ENCODE measurements at places on chromosomes 13 and 19.

DNA sequence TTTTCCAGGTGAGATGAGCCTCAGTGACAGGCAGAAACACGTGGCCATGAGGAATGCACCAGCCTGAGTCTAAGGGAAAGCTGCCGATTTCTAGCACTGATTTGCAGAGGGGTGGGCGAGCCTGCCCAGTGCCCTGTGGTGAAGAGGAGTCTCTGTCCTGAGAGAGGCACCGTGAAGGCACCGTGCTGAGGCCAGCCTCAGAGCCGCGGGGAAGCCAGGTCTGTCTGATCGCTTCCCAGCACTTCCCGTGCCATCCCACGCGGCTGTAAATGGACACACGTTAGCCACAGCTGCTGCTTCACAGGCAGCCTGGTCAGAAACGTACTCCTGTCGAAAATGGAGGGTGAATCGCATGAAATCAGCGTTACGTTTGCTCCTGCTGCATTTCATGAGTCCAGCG, 79.8 kb downstream of the ATP11A start:
- no peak for DNase-seq

DNA sequence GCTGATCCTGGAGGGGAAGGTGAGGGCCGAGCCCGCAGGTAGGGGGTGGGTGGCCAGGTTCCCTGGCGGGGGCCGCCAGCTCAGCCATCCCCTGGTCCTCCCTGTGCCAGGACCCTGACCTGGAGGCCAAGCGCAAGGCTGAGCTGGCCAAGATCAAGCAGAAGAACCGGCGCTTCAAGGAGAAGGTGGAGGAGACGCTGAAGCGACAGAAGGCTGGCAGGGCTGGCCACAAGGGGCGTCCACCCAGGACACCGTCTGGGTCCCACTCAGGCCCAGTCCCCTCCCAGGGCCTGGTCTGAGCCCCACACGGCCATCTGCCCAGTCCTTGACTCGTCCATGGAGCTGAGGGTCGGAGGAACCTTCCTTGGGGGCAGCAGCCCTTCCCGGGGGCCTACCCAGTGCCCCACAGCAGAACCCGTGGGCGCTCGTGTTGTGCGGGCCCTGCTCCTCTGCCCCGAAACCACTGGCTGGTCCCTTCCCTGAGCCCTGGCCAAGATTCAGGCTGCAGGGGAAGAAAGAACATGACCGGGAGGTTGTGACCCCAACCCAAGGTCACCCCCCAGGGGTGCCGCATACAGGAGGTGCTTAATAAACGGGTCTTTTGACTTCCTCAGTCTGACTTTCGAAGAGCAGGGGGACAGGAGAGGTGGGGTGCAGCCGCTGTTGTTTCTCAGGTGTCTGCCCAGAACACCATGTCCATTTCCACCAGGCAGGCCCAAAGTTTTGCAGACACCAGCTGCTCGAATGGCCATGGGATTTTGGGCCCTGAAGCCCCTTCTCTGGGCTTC, 8.7 kb downstream of the DDX49 start:
- no peak for DNase-seq

DNA sequence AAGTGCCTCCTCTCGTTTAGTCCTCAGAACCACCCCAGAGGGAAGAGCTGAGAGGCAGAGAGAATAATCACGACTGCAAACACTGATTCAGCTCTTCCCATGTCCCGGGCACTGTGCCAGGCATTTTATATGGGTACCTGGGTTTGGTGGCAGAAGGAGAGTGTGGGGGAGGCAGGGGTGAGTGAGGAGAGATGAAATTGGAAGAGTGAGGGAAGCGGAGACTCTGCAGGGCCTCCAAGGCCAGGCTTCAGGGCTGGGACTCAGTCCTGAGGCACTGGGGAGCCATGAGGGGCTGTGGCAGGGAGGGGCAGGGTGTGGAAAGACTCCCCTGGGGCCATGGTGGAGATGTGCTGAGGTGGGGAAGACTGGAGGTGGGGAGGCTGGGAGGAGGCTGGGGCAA, 8.7 kb downstream of the SYNGR4 start:
- no peak for DNase-seq

DNA sequence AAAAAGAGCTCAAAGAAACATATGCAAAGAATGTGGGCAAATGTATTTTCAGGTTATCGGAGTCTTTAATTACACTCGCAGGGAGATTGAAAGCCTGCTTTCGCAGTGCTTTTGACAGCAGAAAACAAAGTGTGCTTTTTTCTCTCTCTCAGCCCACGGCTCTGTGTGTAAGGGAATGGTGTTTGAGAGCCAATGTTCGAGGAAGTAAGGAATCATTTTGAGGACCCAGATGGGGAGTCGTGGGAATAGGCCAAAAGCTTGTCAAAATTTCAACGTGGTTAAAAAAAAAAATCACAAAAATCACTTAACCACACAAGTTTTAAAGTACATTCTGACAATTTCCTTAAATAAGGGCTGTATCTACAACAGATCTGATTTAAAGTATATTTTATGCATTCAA, 197.1 kb upstream of the IRS2 start:
- no peak for DNase-seq

GRCh38 chr19:29690842-29691241, 24.2 kb downstream of the C19orf12 start:
- DNase-seq: no peak

GRCh38 chr19:45331411-45331810, 8.7 kb upstream of the CKM start:
- no peak for DNase-seq

DNA sequence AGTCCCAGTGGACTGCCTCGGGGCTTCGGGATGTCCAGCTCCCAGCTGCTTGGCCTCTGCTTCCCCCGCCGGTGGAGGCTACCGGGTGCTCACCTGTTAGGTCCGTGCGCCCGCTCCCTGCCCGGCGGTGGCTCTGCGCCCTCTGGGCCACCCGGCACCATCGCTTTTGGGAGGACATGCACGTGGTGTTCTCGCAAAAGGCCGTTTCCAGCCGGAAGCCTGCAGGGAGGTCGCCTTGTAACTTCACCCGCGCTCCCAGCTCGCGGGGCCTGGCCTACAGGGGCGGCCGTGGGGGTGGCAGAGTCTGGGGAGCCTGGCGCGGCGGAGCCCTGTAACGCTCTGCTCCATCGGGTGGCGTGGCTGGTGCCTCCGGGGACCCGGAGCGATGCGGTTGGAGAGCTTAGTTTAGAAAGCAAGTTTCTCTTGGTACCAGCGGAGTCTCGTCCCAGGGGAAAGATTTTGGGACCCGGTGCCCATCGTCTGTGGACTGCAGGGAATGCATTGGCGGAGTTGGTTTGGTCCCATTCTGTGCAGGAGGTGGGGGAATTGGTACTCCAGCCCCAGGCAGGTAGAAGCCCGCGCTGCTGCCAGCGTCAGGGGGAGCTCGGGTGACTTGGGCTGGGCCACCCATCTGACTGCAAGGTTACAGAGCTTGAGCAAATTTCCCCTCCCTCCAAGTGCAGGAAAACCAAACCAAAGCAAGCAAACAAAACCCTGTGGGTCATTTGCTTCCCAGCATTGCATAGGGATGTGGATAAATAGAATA, 673 bp downstream of the SPATA13 start:
- DNase-seq: peak; percentile 30

DNA sequence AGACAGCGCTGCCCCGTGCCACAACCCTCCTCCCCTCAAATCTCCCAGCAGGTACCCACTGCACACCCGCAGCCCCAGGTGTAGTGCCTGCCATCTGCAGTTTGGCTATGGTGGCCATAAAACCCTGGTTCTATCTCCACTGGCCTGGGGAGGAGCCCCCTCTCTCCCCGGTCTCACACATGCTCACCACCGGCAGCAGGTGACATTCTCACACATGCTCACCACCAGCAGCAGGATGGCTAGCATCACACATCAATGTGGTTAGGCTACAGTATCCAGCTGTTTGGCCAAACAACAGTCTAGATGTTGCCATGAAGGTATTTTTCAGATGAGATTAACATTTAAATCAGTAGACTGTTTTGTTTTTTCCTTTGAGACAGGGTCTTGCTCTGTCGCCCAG, 31.1 kb downstream of the ELL start:
- DNase-seq: no peak

DNA sequence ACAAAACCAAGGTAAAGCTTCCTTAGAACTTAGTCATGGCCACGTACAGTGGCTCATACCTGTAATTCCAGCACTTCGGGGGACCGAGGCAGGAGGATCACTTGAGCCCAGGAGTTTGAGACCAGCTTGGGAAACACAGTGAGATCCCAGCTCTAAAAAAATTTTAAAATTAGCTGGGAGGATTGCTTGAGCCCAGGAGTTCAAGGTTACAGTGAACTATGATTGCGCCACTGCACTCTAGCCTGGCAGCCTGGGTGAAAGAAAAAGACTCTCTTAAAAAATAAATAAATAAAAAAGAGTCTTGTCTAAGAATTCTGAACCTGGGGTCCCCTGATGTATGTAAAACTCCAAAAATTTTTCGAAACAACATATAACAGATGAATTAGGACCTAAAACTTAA, 34.9 kb downstream of the N4BP2L2 start:
- DNase-seq: no peak

DNA sequence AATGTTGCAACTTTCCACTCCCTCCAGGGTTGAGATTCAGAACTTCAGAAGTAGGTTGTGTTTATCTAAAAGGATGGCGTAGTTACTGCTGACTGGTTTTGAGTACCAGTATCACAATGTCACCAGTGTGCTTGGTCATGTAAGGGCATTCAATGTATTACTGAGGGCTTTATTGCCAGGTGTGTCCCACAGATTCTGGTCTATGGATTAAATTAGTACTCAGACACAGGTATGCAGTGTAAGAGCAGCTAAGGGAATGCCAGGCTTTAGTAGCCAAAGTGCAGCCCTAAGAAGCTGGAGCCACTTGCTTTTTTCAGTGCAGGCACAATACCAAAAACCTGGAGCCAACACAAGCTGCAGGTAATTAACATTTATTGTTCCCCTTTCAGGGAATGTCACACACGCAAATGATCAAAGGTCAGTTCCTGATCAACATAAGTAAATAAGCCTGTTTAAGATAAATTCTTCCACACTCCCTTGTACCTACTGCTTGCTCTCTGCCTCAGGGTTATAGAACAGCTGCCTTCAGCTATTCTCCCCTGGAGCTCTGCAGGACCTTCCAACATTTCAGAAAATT, 130.1 kb upstream of the ZNF91 start:
- DNase-seq: no peak

DNA sequence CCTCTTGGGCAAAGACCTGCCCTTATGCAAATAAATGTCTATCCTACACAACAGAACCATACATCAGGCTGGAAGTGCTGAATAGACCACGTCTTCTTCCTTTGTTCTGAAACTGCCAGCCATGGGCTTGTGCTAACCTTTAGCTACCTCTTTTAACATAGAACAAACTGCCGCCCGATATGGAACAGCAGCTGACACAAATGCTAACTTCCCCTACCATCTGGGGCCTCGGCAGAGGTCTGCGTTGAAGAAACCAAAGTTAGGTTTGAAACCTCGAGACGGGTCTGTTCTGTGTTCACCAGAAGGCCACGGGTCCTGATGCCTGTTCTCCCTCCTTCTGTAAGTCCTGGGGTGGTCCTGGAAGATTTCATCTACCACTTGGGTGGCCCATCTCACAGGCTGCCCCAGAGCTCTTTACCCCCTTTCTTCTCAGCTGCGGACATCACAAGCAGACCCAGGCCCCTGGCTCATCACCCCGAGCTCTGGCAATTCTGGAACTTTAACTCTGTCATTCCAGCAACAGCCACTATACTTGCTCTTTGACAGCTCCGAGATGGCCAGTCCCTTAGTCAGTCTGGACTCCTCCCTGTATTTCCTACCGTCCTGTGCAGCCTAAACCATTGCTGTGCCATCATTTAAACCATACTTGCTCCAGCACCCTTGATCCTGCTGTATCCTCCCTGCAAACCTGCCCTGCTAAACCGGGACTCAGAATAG, 146.7 kb downstream of the USP12 start:
- no peak for DNase-seq

- DNase-seq: no peak
These were observed 128.6 kb upstream of the RNF113B start for GRCh38 chr13:98305670-98306069.

GRCh38 chr13:43760257-43760656, 26.5 kb downstream of the ENOX1 start:
- no peak for DNase-seq

DNA sequence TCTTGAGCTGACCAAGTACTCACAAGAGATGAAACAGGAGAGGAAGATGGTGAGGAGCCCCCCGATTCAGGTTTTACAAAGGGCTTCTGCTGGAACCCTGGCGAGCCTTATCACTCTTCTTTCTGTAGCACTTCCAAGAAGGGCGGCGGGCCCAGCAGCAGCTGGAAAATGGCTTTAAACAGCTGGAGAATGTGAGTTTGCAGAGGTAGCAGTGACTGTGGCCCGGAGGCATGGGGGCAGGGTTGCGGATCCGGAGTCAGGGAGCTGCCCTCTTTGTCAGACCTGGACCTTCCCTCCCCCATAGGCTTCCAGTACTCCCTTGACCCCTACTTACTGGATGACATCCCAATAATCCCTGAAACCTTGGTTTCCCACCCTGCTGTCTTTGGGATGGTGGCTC, 3.6 kb downstream of the TRIP10 start:
- DNase-seq: no peak

DNA sequence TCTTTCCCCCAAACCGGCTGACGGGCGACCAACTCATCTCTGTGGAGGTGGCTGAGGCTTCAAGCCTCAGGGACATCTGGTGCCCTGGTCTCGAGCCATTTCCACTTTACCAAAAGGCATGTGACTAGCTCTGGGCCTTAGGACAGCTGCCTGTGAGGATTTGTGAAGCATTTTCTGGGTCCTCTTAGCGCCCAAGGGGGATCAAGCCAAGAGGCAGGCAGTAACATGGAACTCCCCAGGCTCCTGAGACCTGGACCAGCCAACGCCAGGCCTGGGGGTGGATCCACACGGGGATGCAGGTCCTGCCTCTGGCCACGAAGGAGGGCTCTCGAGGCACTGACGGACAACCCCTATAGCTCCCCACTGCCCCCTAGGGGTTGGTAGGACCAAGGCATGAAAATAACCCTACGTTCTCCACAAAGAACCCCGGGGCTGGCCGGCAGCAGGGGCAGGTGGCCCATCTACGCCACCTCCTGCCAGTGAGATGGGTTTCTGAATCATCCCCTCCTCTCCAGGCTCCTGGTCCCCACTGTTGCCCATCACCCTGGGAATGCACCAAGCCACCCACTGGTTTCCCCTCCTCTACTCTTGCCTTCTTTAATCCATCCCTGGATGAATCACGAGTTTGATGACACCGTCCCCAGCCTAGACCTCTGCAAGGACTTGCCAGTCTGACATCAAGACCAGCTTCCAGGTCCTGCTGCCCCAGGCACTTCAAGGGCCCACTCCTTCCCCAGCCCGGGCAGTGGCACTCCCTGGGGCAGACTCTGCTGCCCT, 7.0 kb upstream of the MYDGF start:
- no peak for DNase-seq

DNA sequence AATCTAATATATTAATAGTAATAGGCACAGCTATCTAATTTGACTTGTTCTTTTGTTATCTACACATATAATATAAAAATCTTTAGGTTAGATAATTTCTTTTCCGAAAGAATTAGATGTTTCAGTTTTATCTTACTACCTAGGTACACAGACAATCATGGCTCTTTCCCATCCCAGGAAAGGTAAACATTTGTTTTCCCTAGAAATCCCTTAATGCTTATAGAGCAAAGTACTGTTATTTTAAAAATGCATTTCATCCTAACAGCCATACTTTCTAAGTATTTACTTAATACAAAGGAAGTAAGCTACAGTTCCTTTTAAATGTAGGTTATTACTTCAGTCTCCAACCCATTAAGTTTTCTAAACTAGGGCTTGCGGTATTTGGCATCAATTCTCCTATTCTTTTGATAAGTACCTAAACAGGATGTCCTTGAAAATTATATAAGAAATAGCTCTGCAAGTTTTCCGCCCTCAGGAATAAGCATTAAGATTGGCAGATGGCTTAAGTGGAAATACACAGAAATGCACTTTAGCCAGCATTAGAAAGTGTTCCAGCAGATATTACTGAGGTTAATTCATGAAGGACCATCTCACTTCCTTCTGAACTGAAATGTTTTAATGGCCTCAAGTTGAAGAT, 616.2 kb upstream of the SPRY2 start:
- no peak for DNase-seq

GRCh38 chr13:112362021-112362420, 14.1 kb upstream of the SPACA7 start:
- DNase-seq: no peak

All from central memory CD8-positive, alpha-beta T cell (primary cell).